Tracheal epithelial cell (primary cell): ENCODE measurements at places on chromosomes 1 and 21. TPM values are rescaled to one million over a fixed set of nuclear protein-coding genes. Genes with fewer than 3 reads are reported as not detected.

Gene DNAJC28
- total RNA-seq: 0.85 and 1.4 TPM in 2 replicates

Gene GRIK1
- under 0.01 TPM in 1 of 2 replicates, not detected in the other for total RNA-seq

Gene TRNP1
- total RNA-seq: 26.0 and 42.2 TPM in 2 replicates

Gene TTC22
- 10.6 and 16.8 TPM in 2 replicates for total RNA-seq

Gene TCP10L
- 0.24 and 1.5 TPM in 2 replicates for total RNA-seq

Gene TRPM2
- under 0.01 and 0.24 TPM in 2 replicates for total RNA-seq

Gene MKNK1
- 8.1 and 10.4 TPM in 2 replicates for total RNA-seq

Gene CHI3L2
- 0.96 TPM in 1 of 2 replicates, not detected in the other for total RNA-seq

Gene BACE2
- total RNA-seq: 96.3 and 107 TPM in 2 replicates

Gene SAMSN1
- total RNA-seq: under 0.01 TPM in 1 of 2 replicates, not detected in the other

Gene FAM163A
- total RNA-seq: not detected in 2 replicates

Gene SV2A
- 0.85 and 1.7 TPM in 2 replicates for total RNA-seq
